Activated CD8-positive, alpha-beta memory T cell treated with anti-CD3 and anti-CD28 coated beads for 1 hour (primary cell): ENCODE measurements at places on chromosomes 7 and 10.

DNA sequence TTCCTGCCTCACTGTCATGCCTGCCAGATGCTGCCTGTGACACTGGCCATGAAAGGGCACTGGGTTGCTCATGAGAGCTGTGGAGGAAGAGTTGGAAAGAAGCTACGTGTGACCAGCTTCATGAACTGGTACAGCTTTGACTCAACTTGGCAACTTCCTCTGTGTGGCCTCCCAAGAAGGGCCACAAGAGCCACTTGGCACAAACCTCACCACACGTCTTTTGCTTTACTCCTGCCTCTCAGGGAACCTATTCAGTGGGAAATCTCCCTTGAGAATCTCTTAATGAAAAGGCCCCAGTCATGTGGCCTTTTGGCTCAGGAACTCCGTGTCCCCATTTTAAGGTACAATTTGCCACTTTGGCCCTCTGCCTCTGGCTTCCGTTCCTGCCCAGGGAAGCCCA is 54.5 kb downstream of the FRMD4A start:
- no peak for DNase-seq

DNA sequence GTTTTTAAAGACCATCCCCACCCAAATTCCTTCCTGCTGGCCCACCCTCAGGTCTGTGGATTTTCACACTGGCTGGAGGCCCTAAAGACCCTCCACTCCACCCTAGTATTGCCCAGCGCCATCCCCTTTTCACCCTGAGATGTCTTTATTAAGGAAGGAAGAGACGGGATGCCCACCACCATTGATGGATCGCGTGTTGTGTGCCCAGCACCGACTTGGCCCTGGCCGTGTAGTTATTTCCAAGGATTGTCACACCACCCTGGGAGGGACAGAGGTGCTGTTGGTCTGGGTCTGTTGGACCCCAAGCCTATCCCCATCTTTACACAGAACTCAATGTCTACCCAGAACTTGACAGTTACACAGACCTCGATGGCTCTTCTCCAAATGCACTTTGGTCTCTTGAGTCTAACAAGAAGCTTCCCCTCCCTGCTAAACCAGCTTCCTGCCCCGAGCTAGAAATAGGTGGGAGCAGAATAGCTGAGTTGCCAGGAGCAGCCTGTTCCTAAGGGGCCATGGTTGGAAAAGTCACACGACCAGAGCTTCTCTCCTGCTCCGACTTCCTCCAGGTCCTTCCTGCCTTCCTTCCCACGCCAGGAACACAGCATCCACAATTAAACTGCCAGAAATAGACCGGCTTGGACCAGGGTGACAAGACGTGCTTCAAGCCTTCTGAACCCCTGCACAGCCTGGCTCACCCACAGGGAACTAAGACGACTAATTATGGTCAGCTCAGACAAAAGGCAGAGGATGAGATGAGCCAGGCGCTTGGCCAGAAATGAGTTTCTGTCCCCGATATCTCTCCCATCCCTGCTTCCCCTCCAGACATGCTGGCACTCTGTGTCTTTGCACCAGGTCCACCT is 139.5 kb upstream of the CHST15 start:
- no peak for DNase-seq

DNA sequence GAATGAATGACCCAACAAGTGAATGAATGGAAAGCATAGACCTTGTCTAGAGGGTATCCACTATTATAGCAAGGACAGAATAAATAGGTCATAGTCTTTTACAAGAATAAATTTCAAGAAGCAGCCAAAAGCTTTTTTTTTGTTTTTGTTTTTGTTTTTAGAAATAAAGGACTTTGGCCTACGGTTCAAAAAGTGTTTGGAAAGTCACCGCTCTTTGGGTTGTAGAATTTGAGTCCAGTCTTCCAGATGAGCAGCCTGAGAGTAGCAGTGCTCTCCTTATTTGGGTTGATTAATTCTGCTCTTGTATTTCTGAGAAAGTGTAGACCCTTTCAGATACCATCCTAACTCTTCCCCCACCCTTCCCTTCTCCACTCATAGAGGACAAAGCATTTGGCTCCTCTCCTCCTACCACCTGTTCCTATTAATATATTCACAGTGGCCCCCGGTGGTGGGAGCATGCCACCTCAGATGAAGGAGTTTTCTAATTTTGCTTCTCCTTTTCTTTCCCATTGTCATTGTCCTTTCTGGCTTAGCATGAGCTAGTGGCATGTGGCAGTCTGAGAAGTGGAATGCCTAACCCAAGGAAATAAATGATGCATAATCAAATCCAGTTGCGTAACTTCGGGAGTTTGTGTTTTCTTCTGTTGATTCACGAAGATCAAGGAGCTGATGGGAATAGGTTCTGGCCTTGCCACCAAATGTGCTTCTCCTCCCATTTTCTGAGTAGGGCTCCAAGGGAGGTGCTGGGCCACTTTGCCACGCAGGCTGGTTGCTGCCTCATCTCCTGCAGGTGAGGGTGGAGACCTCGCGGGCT is 114.7 kb downstream of the CHN2 start:
- no peak for DNase-seq

GRCh38 chr7:120720317-120720716 is 137.6 kb downstream of the TSPAN12 start:
- no peak for DNase-seq

DNA sequence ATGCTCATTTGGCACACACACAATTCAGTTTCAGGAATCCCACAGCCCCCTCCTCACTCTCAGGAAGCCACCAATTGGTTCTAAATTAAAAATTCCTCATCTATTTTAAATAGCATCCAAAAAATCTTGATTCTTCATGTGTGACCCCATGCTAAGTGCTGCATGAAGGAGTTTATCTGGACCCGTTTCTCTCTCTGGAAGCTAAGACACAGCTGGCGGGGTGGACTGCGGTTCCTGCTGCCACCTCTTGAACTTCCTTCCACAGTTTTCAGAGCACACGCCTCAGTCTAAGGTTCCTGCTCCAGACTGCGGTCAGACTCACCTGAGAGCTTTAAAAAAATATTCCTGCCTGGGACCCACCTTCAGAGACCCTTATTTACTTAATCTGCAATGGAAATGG is 34.5 kb downstream of the LYZL1 start:
- no peak for DNase-seq
